AG20443 (cell line): ENCODE measurements at places on chromosomes 4 and X.

- no peak for DNase-seq
These were observed 220.7 kb downstream of the CAMK2D start for GRCh38 chr4:113540859-113541258.

- DNase-seq, result no peak
These were observed 88.6 kb downstream of the CENPC start for GRCh38 chr4:67456577-67457196.

GRCh38 chr4:56607926-56608325 is 73.2 kb downstream of the HOPX start:
- no peak for DNase-seq

DNA sequence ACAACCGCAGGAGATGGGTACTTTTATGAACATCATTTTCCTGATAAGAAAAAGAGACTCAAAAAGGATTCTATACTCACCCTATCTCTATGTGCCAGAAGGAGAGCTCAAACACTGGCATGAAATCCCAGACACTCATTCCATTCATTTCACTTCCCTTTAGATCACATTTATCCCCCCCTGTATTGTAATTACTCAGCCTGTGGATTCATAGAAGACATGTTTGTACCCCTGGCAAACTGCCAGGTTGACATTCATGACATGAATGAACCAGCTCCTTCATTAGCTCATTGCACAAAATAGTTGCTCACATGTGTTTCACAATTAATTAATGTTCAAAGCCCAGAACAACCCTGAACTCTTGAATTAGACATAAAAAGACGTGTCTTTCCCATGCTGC is 4.9 kb downstream of the SMR3A start:
- no peak for DNase-seq

DNA sequence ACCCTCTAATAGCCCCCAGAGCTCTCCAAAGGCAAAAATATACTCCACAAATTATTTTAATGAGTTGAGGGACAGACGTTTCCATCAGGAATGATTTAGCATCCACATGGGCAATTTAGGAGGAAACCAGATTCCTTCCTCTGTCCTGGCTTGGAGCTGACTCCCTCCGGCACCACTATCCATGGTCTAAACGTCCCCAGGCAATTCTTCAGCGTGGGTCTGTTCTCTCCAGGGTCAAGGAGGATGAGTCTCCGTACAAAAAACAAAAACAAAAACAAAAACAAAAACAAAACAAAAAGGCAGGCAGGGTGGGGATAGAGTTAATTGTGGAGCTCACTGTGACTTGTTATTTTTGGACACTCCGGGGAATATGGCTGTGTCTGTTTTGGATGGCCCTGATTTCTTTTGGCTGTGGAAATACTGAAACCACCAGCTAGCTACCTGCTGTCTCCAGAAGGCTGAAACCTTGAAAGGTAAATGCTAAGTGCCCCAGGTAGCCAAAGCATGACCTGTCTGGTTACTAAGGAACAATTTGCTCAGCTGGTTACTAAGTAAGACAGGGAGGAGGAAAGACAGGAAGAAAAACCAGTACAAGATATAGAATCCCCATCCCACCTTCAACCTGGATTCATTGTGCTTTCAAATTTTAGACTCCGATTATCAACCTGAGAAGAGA is 419.1 kb upstream of the LCORL start:
- DNase-seq, result no peak

DNA sequence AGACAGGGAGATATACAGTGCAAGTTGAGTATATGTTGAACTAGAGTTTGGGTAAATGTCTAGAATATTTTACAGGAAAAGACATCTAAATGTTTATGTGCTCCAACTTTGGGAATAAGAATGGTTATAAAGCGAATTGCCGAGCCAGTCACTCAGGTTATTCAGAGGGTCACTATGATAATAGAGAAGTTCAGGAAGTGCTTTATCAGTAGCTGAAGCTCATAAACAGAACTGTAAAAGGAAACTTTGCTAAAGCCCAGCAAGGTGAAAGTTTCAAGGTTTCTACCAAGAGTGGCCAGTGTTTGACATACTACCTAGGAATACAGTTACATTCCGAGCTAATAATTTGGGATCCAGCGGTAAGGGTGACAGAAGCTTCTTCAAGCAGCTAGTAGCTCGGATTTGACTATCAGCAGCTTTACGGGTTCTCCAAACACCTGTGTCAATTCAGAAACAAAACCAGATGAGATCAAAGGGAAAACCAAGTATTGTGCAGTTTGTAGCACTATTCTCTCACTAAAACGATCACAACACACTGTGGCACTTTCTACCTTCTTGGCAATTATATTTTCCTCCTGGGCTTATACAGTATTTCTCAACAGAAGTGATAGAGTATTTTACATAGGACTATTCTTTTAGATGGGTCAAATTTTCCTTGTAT is 17.2 kb upstream of the BCLAF3 start:
- DNase-seq, result no peak

- DNase-seq, result no peak
These were observed 46.5 kb downstream of the HADH start for GRCh38 chr4:108036213-108036612.

DNA sequence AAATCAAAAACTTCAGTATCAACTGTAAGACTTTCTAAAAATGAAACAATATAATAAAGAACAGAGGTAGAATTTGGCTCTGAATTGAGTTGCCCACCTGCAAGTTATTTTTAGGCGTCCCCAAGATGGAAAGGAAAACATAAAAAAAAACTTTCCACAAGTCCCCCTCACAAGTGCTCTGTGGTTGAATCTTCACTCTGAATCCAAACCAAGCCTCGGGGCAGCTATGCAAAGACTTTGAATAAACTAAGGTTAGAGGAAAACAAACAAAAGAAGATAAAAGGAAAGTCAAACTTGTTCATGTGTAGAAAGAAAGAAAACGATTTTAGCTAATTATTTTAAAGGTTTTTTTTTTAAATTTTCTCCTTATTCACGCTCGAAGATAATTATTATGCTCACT is 372.4 kb upstream of the SLIT2 start:
- no peak for DNase-seq

DNA sequence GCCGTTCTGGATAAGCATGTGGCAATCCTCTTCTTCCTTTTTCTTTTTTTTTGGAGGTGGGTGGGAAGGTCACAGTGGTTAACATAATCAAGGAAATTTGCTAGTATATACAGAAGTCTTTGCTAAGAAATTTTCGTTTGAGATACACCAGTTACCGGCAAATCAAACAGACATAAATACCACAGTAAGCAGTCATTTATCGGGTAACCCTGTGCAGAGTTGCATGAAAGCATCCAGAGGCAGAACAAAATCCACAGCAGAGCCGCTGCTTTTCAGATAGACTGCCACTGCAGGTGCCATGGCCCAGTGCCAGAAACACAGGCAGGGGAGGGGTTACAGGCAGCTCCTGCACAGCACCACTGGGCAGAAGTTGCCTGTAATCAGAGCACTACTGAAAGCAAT is 179.1 kb upstream of the MAB21L2 start:
- DNase-seq, result no peak

DNA sequence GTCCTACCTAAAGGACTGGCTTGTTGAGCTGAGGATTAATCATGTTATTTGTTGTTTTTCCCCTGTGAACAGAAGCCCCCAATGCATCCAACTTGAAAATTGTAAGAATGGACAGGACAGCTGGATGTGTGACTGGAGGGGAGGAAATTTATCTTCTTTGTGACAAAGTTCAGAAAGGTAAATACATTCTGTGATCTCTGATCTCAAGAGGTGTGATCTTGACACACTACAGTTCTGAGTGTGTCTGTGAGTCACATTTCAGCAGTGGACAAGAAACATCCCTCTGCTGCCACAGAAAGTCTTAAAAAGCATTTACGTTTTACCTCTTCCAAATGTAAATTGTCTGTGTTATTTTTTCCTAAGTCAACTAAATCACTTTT is 79.3 kb downstream of the NFKB1 start:
- DNase-seq, result no peak

DNA sequence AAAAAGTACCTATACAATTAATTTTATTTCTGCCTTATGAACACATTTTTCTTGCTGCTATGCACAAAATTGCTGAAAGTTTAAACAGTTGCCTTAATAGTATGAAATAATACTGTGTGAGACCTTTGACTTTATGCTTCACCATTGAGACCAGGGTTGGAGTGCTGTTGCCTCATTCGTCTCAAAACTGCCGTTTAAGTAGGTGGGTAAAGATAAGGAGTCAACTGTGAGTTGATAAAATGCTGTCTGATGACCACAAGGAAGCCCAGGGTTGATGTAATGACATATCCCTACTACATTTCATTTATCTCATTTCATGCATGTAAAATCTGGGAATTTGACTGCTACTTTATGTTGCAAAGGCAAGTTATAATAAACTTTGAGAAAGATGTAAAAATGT is 23.4 kb downstream of the STK26 start:
- DNase-seq, result no peak

DNA sequence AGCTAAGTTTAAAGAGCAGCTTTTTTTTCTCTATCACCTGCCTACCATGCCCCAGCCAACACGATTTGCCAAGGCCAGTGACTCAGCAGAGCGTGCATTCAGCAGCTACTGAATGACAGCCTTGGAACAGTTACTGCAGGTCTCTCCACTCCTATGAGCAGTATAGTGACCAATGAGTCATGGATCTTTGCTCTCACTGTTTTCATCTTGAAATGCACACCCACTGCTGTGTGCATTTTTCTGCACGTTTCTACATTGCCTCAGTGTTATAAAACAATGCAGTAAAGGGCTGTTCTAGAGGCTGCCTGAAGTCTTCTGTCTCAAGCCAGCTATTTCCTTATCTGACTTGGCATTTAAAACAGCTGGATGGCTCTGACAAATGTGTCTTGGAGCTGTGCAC is 66.0 kb upstream of the C4orf54 start:
- DNase-seq, result peak; percentile 34

- DNase-seq, result no peak
These were observed 205.3 kb downstream of the TLL1 start for GRCh38 chr4:166078383-166078782.

DNA sequence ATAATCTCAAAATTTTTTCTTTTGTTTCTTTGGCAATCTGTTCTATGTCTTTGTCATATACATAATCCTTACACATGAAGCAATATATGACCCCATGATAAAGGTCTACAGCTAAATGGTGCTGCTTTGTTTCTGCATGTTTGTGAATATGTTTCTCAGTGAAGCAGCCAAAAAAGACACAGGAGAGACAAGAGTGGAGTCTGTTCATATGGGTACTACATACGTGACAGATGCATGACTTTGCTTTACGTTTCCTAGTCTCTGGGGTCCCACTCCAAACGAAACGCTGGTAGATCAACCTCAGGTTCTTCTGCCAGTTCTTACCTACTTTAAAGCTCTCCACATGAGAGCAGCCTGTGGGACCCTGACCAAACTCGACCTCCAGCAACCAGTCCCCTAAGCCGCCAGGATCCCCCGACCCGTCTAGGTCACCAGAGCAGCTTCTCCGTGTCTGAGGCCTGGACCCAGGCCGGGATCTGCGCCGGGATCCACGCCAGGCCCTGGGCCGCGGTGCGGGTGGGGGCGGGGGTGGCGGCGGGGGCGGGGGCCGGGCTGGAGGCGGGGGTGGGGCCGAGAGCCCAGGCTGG is 1.5 kb downstream of the USP51 start:
- DNase-seq, result peak; percentile 58

DNA sequence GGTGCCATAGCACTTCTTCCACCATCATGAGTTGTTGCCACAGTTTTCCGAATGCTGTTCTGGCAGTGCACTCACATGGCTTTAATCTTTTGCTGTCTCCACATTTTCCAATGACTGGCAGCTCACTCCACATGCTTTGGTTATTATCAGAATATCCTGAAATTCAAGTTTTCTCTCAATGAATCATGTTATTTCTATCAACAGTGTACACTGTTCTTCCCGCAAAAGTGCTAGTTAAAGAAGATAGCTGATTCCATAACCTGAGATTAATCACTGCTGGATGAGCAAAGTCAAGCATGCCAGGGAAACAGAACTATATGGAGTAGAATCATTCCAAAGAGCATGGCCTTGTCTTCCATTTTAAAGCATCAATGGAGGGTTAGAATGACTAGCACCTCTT is 14.6 kb upstream of the IL13RA2 start:
- no peak for DNase-seq

DNA sequence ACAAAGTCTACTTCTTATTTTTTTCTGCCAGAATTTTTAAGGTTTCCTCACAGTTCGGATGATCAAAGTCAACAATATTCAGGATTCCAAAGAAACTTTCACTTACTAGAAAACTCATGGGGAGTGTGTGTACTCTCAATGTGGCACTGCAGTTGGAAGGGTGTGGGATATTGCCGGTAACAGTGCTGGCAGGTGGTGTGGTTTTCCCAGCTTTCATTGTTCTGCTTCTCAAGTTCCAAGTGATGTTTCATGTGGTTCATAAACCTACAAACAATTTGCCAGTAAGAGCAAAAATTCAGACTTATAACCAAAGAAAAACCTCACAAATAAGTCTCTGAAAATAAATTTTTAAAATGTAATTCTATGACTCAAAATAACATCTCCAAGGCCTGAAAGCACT is 39.8 kb downstream of the ZNF280C start:
- DNase-seq, result no peak

DNA sequence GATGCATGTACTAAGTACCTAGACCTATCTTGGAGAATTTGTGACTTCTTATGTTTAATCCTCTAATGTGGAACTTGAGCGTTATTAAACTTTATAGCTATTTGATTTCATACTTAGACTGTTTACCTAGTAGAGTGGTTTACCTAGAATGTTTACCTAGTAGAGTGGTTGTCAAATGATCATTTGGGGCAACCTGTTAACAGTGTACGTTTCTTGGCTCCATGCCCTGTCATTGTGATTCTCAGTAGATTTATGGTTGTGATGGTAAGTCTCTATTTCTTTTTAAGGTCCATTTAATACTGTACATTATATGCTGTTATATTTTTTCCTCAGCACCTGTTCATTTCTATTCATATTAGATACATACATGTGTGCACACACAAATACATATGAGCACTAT is 233.0 kb upstream of the MAD2L1 start:
- DNase-seq, result no peak

DNA sequence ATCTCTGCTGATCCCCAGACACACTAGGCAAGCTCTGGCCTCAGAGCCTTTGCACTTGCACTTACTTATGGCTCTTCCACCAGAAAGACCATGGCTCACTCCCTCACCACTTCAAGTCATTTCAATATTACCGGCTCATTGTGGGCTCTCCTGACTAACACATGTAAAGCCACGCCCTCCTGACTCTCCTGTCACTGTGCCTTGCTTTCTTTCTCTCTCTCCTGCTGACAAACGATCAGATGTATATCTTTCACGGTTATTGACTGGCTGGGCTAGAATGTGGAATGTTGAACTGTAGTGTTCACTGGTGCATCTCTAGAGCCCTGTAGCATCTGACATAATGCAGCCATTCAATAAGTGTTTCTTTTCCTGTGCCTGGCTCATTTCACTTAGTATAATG is 425.1 kb downstream of the RAB28 start:
- DNase-seq, result no peak

GRCh38 chr4:122469457-122469856 is 12.9 kb upstream of the IL2 start:
- no peak for DNase-seq

GRCh38 chr4:93835929-93836328 is 7.4 kb downstream of the ATOH1 start:
- no peak for DNase-seq
